CD4-positive, alpha-beta T cell treated with Interleukin-21 for 1 hour (primary cell): ENCODE measurements at places on chromosomes 12 and 14.

DNA sequence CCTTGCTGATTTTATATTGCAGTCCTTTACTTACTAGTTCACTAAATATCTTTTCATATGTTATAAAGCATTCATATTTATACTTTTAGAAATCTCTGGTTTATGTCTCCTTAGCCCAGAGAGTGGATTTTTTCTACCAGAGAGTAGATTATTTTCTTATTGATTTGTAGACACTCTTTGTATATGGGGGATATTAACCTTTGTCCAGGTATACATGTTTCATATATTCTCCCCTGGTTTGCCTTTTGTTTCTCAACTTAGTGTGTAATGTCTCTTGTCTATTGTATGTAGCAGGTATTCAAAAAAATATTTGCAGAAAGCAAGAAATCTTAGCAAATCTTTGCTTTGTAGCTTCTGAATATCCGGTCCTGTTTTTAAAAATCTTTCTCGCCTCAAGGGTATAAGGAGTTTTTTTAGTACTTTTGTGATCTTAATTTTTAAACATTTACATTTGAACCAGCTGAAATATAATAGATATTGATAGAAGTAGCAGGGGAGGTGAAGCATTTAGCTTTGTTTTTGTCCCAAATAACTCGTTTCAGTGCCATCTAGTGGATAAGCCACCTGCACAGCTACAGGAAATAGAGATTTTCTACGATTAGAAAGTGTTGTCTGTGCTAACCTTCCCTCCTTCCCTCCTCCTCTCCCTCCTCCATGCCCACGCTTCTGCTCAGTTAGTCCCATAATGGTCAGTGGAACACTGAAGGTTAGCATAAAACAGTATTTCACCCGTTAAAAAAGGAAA, 97.0 kb downstream of the PHETA1 start:
- DNase-seq: peak; percentile 4

DNA sequence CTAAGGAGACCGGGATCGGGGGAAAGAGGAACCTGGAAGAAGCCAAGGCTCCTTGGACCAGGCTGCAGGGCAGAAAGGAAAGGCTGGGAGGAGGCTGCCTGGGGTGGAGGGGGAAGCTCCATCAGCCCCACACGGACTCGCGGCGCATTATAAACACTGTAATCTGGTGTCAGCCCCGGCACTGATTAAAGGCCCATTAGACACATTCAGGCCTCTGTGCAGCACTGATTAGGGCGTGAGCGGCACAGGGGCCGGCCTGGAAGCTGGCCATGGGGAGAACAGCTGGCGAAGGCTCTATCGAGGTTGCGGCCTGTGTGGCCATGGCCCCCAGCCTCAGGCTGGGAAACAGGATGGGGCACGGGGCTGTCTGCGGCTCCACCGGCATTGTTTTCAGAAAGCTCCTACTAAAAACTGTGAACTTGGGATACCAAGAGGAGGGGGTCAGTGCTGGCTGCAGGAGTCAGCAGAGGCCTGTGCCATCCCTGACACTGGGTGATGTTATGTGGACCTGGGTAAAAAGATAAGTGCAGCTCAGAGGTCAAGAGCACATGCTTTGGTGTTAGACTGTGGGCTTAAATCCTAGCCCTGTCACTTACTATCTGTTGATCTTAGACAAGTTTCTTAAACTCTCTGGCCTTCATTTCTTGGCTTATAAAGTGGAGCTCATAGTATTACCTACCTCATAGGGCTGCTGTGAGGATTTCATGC, 10.6 kb downstream of the ACVRL1 start:
- DNase-seq: no peak

GRCh38 chr12:42426746-42427145, 100.8 kb downstream of the PPHLN1 start:
- no peak for DNase-seq

GRCh38 chr14:35556548-35556947, 22.6 kb downstream of the INSM2 start:
- no peak for DNase-seq

DNA sequence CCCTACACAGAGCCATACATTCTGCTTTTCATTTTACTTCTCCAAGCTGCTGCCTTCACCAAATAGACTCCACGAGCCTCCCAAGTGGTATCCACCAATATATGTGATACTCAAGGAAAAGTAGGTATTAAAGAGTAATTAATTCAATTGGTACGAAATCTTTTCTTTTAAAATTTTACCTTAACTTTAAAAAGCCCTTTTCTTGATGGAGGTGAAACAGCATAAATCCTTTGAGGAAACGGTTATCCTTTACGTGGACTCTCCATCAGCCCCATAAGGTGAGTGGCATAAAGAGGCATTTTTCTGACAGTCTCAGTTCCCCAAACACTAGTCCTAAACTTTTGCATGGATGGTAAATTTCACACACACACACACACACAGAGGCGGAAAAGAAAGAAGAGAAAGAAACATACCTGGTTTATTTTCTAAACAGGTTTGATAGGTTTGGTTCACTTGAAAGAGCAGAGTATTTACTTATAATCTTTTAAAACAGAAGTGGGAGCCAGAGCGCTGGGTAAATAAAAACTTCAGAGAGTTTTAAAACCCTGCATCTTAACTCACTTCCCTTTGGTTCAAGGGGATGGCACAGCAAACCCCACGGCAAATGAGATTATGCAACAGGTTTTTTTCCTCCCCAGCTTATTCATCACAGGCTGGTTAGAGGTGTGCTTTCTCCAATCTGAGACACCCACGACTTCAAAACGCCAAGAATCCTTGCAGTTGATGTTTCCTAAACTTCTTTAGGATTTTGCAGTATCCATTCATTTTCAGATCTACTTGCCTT, 1.9 kb downstream of the DUSP16 start:
- peak; percentile 89 for DNase-seq

DNA sequence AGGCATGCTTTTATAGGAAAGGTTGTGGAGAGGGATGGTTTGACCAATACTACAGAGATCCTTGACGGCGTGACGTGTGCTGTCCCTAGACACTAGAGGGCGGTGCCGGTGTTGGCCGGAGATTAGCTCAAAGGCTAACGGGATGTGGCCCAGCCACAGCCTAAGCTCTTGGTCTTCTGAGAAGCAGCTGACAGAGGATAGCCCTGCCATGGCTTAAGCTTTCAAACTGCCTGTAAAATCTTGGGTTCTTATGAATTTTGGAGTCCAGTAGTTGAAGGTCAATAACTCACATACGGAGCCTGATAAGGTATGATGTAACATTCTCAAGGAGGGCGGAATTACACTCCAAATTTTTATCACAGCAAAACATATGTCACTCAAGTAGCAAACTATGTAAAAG, 515.7 kb upstream of the ATXN7L3B start:
- peak; percentile 2 for DNase-seq

DNA sequence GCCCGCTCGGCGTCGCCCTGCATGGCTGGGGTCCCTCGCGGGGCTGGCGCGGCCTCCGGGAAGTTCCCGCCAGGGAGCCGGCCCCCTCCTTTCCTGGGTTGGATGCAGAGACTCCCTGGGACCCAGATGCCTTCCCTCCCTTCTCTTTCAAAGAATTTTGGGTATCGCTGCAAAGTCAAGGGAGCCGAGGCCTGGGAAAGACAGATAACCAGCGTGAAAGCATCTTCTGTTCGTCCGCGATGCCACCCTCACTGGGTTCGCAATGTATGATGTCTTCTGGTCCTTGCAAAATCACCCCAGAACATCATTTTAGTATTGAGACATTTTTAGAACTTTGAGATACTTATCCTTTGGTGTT, 451 bp downstream of the IRAK3 start:
- no peak for DNase-seq

GRCh38 chr12:131751335-131751734, 40.4 kb downstream of the SFSWAP start:
- no peak for DNase-seq

GRCh38 chr12:89621521-89621920, 87.1 kb downstream of the ATP2B1 start:
- DNase-seq: no peak

DNA sequence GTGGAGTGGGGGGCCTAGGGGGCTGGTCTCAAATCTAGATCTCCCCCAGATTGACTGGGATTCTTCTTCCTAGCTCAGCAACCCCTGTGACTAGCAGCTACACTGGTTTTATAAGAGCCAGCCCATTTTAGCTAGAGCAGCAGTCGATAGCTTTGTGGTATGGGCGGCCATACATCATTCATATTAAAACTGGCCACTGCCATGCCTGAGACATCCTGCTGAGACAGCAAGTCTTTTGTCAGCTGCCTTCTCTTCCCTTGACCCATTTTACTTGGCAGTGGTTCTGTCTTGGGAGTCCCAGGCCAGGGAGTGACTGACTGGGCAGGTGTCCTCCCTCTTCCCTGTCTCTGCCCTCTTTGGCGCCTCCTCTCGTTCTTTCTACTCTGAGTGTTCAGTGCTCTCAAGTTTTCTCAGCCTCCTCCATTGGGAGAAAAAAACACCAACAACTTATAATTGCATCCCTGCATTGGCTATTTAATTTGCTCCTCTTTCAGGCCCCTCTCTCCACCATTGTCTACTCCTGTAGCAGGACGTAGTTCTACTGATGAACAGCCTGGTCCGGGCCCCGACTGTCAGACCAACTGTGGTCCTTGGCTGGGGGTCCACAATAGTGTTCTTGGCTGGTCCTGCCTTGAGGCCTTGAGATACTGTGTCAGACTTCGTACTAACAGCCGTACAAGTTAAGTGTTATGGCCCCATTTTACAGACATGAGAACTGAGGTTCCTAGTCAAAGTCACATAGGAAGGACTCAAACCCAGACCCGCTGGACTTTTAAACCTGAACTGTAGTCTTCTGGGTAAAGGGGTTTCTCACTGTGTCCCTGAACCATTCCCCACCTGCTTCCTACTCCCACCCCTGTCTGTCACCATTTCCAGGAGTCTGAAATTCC, 18.3 kb upstream of the JDP2 start:
- DNase-seq: no peak

GRCh38 chr12:128537668-128538067, 270.7 kb downstream of the TMEM132C start:
- DNase-seq: no peak

DNA sequence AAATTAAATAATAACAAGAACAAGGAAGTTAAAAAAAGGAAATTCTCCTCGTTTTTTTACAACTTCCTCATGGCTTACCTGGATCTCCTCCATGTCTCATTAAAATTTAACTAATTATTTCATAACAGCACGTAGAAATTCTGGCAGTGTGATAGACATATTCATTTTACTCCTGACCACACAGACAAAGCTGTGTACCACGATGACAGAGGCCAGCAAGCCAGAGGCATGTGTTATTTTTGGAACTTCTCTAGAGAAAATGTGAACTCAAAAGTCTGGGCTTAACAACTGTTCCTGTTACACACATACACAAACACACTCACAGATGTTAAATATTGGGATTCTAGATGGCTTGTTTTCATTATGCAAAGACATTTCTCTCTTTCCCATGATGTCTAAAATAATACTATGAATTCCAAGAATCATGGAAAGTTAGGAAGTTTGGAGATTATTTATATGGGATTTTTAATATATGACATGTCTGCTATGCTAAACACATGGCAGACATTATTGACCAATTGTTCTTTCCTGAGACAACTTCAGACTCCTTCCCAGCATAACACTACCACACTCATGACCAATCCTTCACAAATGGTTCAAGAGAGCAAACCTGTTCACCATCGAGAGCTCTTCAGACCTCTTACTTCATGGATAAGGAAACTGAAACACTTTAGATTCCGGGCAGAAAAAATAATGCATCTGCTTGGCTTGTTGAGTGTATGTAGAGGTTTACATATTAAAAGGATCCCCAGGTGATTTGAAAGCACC, 158.7 kb downstream of the DACT1 start:
- no peak for DNase-seq

DNA sequence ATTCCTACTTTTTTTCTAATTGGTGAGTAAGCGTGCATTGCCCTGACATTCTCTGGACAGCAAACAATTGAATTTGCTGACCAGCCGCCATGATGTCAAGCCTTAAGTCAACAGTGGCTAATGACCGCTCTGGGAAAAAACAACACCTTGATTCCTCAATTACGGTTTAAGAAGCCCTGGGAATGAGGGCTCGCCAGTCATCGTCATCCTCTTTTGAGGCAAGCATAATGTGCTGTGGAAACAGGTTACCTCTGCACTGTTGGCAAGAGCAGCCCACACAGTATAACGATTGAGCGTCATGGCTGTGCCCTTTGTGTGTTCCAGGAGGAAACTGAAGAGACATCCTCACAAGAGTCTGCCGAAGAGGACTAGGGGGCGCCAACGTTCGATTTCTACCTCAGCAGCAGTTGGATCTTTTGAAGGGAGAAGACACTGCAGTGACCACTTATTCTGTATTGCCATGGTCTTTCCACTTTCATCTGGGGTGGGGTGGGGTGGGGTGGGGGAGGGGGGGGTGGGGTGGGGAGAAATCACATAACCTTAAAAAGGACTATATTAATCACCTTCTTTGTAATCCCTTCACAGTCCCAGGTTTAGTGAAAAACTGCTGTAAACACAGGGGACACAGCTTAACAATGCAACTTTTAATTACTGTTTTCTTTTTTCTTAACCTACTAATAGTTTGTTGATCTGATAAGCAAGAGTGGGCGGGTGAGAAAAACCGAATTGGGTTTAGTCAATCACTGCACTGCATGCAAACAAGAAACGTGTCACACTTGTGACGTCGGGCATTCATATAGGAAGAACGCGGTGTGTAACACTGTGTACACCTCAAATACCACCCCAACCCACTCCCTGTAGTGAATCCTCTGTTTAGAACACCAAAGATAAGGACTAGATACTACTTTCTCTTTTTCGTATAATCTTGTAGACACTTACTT, 138.9 kb downstream of the HMGA2 start:
- peak; percentile 1 for DNase-seq

DNA sequence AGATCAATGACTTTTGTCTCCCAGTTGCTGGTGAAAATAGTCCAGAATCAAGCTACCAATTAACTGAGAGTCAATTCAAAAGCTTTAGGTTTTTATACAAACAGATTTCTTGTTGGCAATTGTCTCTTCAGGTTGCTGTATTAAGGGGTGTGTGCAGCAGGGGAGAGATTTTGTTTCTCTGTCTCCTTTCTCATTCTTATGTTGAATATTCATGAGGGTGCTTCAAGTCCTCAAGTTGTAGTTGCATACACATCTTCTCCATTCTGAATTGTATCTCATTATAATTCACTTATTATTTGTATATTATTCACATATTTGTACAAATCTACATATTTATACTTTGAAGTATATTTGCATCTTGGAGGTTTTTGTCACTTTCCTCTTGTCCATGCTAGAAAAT, 126.7 kb upstream of the PTPRQ start:
- DNase-seq: no peak

DNA sequence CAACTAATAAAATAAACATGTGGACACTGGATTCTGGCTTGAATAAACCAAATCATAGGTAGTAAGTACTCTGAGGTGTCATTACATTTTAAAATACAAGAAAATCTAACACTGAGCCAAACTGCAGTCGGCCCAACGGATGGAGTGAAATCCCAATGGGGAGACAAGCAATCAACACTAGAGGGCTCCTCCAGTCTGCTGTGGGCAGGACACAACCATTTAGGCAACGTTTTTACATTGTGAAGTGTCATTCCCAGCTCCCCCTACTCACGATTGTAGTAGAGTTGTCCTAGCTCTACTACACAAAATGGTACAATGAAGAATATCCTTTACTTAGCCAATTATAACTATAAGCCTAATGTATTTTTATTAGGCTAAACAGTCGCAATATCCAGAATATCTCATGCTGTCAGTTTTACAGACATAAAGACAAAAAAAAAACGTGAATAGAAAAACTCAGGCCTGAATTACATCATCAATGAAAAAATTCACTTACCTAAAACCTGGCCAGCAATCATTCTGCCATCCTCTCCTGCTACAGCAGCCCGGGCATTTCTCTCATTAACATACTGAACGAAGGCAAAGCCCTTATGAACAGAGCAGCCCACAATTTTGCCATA, 35.7 kb downstream of the HNRNPC start:
- peak; percentile 42 for DNase-seq
